ENCODE measurements at places on chromosomes 12 and 14.

DNA sequence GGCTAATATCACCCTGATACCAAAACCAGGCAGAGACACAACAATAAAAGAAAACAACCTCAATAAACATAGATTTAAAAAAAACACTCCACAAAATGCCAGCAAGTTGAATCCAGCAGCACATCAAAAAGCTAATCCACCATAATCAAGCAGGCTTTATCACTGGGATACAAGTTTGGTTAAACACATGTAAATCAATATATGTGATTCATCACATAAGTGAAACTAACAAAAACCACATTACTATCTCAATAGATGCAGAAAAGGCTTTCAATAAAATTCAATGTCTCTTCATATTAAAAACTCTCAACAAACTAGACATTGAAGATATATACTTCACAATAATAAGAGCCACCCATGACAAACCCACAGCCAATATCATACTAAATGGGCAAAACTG is 17.0 kb upstream of the TAS2R14 start:
- no peak for DNase-seq

GRCh38 chr12:8951744-8952143 is 2.3 kb upstream of the M6PR start:
- DNase-seq = no peak

GRCh38 chr12:91841822-91842221 is 303.8 kb downstream of the BTG1 start:
- no peak for DNase-seq

GRCh38 chr14:56334458-56334857 is 216.2 kb downstream of the PELI2 start:
- DNase-seq = no peak
